GM12878 (cell line): ENCODE measurements at places on chromosomes 7 and 10.

DNA sequence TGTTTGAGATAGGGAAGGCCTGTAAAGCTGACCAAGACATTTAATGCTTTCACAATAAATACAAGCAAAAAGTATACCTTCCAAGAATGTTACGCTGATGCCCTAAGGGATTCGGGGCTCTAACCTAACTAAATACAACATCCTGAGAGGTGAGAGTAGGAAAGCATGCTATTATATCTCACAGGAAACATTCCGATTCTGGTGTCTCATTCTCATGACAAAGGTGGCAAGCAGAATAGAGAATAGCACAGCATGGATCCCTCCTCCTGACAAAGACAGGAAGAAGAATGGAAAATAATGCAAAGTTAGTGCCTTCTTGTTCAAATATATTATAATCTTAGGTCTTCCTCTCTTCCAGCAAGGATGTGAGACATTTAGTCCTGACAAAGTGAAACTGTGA lies 504.3 kb downstream of the TFEC start:
- no peak for DNase-seq

GRCh38 chr10:78248651-78249464 lies 215.2 kb downstream of the RPS24 start:
- DNase-seq = no peak

DNA sequence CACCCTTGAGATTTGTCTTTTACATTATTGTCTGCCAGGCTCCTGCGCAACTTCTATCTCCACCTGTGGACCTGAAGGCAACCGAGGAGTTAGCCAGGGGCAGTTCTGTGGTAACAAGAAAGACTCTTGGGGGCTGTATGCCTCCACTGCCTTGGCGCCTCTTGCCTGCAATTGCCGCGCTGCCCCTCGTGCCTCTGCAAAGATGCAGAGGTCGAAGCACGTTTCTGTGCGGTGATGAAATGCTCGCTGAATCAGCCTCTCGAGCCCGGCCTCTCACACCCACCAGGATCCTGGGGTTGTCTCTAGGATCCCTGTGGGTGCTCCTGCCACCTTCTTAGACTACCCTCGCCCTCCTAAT lies 486 bp upstream of the LHFPL3 start:
- DNase-seq = no peak

- DNase-seq = no peak
Observed at GRCh38 chr10:71627956-71628355, 91.6 kb downstream of the C10orf105 start.

DNA sequence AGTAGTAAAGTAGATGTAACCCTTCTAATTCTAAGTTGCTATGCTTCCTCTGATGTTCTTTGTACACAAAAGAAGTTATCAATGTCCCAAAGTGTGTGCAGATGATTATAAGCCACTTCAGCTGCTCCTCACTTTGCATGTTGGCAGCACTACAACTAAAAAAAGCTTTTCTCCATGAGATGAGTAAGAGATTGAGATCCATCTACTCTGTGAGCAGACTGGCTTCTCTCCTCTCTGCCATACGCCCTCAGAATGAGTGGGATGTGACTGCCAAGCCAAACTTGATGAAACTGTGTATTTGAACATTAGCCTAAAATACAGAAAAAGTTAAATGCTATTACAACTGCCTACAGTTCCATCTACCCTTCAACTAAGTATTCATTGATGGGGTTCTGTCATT lies 102.9 kb upstream of the ETV1 start:
- DNase-seq = no peak

- no peak for DNase-seq
Observed at GRCh38 chr10:13054844-13055243, 45.1 kb upstream of the OPTN start.

- no peak for DNase-seq
Observed at GRCh38 chr7:151395036-151395367, 14.8 kb downstream of the WDR86 start.

DNA sequence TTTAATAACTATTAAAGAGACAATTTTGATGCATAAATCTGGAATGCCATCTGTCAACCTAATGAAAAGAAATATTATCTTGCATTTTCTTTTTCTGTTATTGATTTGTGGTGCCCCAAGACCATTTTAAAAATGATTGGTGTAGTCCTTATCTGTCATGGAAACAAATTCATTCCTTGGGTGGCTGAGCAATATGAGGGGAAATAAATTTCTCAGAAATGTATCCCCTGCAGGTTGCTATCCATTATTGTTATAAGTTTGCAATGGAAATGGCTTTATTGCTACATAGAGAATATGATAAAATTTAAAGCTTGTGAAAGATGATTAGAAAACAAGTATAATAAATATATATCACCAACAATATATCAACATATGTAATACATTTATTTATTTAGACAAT lies 607.0 kb downstream of the DNAJB9 start:
- DNase-seq = no peak

DNA sequence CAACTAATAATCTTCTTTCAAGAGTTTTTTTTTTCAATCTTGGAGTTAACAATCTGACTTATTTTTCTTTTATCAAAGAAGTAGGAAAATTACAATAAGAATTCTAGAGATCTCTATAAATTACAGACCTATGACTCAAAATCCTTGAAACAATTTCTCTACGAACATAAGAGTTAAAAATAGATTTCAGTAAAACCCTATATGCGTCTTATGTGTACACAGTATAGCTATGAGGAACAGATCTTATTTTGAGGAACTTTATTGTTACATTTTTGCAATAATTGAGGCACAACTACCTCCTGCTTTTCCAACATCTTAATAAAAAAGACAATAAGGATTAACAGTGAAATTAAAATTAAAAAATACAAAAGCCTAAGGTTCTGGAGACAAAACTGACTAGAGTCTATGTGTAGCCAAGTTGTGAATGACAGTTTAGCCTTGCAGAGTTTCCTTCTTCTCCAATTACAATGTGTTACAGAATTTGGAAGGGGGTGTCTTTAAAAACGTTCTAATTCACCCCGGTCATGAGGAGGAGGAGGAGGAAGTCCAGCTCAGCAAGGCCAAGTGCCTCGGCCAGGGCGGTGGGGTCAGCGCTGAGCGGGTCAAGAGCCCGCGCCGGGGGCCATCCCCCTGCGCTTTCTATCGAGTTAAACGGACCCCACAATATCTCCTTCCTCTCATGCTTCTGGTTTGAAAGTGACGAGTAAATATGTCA lies 40.5 kb downstream of the AMZ1 start:
- DNase-seq = no peak

DNA sequence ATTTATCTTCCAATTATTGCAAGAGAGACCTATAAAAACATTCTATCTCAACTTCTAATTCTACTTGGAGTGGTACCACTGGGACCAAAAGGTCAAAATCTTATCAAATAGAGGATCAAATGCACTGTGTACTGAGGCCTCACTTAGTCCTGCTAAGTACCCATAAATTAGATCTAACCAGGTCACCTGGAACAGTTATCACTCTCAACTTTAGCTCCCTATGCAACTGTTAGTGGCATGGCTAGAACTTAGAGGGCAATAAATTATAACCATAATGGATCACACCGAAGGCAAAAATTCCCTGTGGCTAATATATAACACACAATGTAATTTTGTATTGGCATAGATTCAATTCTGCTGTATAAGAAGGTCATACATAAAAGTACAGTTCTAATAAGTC lies 428.9 kb downstream of the PCDH15 start:
- no peak for DNase-seq

- DNase-seq = no peak
Observed at GRCh38 chr10:78787125-78787524, 281.6 kb upstream of the ZMIZ1 start.

- no peak for DNase-seq
Observed at GRCh38 chr10:47260505-47261111, 39.4 kb upstream of the GDF10 start.

- DNase-seq = no peak
Observed at GRCh38 chr10:22252801-22253579, 35.2 kb upstream of the EBLN1 start.

DNA sequence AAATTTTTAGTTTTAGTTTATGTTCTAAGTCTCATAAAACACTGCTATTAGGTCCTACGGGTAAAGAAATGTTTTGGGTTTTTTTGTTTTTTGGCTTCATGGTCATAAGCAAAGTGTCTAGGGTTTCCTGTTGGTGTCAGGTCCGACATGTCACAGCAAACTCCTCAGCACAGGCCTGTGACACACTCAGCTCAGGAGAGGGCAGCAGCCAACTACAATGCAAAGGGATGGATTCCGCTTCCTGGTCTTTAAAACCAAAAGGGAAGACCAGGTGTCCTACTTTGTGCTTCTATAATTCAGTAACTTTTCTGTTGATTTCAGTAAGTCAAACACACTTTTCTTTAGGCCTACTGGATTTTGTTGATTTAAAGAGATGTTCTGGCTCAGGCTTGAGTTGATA lies 83.8 kb upstream of the MACROH2A2 start:
- DNase-seq = no peak

DNA sequence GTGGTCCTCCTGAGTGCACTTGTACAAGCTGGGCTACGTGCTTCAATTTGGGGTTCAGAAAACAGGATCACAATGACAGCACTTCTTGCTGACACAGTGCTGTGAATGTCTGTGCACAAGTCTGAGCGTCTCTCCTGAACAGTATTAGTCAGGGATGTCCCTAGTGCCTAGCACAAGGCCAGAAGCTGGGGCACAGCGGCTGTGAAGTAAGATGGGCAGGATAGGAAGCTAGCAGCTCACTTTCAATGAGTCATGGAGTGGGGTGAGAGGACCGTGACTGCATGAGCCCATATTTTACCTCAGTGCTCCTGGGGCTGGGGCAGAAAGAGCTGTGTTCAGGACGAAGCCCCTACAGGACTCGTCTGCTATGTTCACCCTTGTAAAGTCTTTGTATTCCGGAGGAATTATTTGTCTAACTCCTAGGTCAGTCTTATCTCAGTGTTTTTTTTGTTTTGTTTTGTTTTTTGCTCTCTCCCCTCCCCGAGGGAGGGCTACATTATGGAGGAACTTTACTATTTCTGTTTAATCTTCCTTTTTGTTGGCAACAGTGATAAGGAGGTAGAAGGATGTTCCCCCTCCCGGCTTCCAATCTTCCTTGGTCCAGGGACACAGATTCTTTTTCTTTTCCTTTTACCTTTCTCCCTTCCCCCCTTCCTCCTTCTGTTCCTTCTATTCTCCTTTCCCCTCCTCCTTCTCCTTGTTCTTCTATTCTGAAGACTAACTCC lies 2.8 kb upstream of the LRMDA start:
- peak; percentile 16 for DNase-seq

GRCh38 chr7:134910968-134911367 lies 75.3 kb upstream of the AGBL3 start:
- DNase-seq = no peak

GRCh38 chr10:106619346-106619745 lies 545.2 kb downstream of the SORCS1 start:
- DNase-seq = no peak

DNA sequence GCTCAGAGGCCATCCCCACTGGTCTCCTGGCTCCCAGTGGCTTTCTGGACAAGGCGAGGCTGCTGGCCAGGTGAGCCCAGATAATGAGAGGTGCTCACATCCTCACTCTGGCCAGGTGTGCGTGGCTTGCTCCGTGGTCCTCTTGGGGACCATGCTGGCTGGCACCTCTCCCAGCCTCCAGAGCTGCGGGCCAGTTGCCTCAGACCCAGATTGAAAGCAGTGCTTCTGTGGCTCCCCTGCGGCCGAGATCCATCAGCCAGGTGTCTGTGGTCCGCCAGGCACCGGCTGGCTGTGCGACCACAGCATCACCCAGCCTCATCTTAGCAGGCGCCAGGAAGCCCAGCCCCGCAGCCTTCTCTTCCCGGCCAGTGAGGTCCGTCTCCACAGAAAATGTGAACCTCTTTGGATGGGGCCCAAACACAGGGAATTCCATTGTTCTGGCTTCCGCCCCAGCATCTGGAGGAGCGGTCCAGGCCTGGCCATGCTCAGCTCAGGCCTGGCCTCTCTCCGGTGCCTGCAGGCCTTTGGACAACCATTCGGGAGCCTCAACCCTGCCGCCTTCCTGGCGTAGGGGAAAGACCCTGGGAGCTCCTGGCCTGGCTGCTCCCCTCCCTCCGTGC lies 5.2 kb upstream of the TTYH3 start:
- DNase-seq = no peak

- peak; percentile 46 for DNase-seq
Observed at GRCh38 chr7:117012696-117013095, 59.4 kb downstream of the ST7 start.

GRCh38 chr7:98265841-98266271 lies 13.8 kb upstream of the TECPR1 start:
- DNase-seq = no peak

DNA sequence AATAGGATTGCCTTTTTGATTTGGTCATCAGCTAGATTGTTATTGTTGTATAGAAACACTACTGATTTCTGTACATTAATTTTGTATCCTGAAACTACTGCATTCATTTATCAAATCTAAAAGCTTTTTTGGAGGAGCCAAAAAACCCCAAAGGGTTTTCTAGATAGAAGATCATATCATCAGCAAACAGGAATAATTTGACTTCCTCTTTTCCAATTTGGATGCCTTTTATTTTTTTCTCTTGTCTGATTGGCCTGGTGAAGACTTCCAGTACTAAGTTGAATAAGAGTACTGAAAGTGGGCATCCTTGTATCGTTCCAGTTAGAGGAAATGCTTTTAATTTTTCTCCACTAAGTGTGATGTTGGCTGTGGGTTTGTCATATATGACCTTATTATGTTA lies 10.6 kb upstream of the ENTPD7 start:
- no peak for DNase-seq

DNA sequence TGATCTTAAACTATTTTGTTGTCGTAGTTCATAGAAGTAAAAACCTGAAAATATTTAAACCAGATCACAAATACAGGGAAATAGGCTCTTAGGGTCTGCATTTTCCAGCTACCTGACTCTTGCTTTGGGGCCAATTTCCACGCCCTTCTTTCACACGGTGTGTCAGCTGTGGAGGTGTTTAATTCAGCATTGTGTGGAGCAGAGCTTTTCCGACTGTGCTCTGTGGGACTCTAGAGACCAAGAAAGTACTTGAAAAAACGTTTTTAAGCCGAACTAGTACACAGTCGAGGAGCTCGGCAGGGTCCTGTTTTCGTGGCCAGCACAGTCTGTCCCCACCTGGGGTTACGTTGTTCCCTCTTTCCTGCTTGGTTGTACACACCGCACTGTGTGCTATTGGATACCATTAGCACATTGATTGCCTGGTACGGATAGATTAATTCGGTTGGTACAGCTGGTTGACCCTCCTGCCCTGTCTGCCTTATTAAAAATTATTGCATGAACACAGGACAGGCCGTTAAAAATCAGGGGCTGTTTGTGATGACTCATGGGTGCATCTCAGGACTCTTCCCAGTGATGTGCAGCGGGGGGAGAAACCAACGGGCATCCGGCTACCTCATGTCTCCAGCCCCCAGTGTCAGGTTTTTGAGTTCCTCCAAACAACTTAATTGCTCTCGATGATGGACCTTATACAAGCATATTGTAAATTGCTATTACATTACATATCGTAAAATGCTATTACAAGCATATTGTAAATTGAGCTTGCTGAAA lies 80.7 kb upstream of the BTBD16 start:
- no peak for DNase-seq

GRCh38 chr10:1344846-1345245 lies 288.7 kb downstream of the WDR37 start:
- DNase-seq = no peak
